ENCODE measurements at places on chromosomes 16 and 17.
A peak's percentile ranks its signal among the peaks of the same experiment; 100 is the strongest.

DNA sequence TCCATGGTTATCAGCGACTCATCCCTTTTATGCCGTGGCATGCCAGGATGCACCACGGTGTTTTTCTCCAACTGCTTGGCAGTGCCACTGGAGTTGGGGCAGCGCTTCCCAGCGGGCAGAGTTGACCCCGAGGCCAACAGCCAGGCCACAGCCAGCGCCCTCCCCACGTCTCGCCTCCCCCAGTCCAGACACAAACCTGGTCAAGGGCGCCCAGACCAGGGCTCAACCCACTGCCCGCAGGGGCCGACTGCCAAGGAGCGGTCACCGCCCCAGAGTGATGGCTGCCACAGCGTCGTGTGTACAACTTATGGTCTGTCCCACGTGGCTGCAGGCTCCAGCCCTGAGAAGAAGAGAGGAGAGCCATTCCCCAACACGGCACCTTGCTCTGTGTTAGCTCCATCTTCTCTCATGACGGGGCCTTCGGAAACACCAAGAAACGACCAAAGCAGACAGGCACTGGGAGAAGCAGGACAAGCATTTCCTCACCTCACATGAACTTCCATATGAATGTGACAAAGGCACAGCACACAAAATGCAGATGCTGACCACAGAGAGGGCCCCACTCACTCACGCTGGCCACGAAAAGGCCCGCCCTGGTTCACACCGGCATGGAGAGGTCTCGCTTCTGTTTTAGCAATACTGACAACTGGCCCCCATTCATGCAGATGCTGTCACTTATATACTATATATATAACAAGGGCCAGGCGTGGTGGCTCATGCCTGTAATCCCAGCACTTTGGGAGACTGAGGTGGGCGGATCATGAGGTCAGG is 27.0 kb downstream of the AXIN1 start:
- no peak for DNase-seq

GRCh38 chr16:651844-652243 is 2.7 kb downstream of the WDR90 start:
- no peak for DNase-seq

DNA sequence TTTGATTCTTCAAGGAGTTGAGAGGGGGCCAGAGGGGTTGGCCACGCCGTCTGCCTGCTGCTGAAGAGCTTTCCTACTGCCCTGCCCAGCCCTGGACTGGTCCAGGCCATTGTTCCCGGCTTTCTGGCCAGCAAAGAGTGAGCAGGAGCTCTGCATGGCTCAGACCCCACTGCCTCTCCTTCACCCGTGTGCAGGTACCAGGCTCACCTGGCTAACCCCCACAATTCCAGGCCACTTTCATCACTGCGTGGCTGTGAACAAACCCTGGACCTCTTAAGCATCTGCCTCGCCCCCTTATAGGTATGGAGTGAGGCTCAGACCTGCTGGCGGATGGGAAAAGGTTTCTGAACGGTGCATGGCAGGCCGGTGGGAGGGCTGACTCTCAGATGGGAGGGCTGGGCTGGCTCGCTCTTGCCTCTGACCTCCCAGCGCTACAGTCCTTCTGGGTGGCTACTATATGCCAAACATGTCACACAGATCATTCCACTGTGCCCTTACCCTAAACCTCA is 8.9 kb downstream of the ZNF319 start:
- no peak for DNase-seq

DNA sequence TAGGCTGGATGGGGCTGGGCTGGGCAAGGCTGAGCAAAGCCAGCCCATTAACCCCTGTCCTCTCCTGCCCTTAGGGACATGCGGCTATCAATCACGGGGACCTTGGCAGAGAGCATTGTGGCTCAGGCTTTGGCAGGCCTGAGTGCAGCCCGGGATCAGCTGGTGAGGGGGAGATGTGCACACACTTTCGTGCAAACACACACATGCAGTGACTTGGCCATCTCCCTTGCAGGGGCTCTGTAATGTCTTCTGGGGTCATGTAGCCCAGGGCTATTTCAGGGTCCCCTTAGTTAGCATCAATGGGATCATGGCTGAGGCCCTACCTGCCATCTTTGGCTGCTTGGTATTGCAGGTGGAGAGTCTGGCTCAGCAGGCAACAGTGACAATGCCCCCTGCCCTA is 6.9 kb downstream of the CARMIL2 start:
- DNase-seq: no peak

DNA sequence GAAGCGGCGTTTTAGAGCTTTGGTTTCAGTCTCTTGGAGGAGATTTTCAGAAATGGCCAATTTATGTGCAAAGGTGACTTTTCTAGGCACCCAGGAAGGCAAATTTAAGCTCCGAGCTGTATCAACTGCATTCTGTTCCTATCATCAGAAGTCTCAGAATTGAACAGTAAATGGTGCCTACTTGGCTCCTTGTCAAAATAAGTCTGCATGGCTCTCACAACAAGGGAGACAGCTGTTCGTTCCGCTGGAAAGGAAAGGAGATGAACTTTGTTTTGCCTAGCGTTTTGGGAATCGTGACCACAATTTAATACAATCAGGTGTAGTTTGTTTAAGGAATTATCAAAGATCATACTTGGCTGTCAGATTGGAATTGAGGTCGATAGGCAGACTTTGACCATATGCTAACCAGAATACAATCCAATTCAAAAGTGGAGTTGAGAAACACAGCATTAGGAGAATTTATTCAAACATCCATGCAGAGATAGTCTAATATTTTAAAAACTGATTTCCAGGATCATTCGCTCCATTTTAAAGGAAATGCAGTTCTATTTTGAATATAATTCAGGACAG is 139.4 kb downstream of the CPPED1 start:
- DNase-seq: no peak

- no peak for DNase-seq
Observed at GRCh38 chr16:22402191-22402590, 27.8 kb upstream of the CDR2 start.

DNA sequence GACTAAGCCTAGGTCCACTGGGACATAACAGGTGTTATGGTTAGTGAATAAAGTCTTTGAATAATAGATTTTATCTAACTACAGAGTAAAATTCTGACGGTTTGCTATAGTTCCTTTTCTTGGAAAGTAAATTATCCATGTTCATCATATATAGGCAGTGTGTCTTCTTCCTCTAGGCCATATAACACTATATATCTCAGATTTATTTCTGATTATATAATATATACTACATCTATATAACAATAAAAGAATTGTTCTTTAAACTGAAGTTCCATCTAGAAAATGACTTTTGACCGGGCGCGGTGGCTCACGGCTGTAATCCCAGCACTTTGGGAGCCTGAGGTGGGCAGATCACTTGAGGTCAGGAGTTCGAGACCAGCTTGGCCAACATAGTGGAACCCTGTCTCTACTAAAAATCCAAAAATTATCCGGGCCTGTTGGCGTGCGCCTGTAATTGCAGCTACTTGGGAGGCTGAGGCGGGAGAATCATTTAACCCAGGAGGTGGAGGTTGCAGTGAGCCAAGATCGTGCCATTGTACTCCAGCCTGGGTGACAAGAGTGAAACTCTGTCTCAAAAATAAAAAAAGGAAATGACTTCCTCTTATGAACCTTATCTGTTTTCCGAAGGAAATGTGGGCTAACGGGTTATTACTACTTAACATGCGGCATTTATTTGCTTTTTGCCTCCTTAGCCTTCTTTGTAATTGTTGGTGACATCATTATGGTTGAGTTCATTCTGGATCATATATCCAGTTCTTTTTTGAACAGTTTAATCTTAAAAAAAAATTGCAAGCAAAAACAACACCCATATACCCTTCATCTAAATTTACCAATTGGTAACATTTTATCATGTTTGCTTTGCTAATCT is 29.2 kb downstream of the NOL11 start:
- no peak for DNase-seq

GRCh38 chr17:79909121-79909520 is 69.9 kb upstream of the CBX4 start:
- no peak for DNase-seq

- no peak for DNase-seq
Observed at GRCh38 chr17:34527908-34528470, 51.4 kb upstream of the TMEM132E start.

- no peak for DNase-seq
Observed at GRCh38 chr17:2309338-2310154, 5.8 kb downstream of the SRR start.

- peak; percentile 27 for DNase-seq
Observed at GRCh38 chr16:9489835-9490467, 398.5 kb downstream of the HAPSTR1 start.

DNA sequence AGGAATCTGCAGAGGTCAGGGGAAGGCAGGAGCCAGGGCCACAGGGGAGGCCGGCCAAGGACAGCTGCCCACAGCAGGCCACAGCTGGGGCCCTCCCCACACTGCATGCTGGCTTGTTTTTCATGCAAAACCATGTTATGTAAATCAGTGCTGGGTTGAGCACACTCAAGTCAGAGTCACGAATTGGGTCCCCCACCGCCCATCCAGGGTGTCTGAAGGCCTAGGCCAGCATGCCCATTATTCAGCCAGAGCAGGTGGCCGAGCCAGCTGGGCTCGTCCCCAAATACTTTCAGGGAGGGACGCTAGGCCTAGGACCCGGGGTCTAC is 51.2 kb upstream of the TOB1 start:
- no peak for DNase-seq

GRCh38 chr17:37261286-37261685 is 114.5 kb upstream of the C17orf78 start:
- DNase-seq: no peak

DNA sequence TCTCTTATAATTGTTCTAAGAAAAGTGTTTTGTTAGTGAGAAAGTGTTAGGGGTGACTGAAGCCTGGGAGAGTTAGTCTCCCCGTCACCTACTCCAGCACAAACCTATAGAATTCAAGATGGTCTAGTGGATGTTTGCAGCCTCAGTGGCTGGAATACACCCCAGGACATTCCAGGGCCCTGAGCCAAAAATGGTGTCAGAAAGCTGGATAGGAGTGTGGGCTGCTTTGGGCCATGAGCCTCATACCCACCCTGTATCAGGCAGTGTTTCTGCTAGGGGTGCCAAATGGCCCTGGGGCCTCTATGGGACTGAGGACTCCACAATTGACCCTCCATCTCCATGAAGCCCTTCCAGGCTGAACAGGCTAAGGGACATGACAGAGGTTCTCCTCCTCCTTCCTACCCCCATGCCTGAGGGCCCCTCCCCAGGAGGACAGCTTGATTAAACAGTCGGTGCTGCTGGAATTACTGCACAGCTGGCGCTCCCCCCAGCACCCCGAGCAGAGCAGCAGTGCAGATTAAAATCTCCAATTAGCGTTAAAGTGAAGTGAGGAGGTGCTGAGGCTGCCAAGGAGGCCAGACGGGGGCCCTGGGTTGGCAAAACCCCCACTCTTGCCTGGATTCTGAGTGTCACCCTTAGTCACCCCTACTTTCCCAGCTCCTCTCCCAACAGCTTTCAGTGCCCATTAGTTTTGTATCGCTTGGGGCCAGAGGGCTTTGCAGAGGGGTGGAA is 59.1 kb downstream of the NEUROD2 start:
- DNase-seq: no peak

DNA sequence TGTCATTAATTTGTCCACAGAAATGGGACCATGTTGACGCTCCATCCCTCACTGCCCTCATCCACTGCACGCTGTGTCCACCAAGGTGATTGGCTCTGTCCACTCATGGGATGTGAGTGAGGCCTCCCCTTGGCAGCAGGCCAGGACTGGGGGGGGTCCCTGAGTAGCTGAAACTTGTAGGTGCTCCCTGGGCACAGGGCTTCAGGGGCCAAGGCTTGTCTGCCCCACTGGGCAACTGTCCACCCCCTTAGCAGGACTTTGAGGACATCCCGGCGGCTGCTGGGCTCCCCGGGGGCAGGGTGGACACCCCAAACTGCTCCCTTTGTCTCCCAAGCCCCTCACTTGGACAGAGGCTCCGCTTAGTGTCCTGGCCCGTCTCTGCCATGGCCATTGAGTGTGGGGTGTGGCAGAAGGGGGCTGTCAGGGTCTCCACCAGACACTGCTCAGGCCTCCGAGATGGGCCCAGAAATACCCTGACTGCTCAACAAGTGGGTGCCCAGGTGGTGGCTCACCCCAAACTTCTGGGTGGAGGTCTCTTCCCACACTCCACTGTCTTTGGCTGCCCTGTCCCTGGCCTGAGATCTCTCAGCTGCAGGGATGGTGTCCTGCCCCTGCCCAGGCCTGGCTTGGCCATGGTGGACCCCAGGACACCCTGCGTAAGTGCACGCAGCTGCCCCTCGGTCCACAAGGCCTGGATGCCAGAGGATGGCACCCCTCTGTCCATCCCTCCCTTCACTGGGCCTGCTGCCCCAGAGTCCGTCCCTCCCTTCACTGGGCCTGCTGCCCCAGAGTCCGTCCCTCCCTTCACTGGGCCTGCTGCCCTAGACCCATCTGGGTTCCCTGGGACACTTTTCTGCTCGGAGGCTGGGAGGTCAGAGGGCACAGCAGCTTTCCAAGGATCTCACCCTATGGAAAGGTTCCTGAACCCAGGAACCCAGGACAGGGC is 2.9 kb upstream of the RAB40C start:
- DNase-seq: no peak

DNA sequence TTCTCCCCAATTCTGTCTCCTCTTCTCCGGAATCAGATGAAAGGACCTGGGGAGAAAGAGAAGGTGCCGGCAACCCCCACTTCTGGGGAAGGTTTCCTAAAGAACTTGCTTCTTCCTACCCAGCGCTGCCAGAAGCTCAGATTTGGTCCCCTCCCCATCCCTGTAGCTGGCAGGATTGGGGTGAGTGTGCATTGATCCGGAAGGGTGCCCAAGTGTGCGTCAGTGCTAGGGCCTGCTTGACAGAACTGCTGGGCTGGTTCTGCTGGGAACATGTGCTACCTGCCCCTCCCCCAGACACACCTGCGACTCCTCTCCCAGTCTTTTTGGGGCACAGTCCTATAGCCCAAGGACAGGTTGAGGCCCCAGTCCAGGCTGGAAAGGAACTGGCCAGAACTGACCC is 3.3 kb downstream of the ARL4D start:
- DNase-seq: no peak

DNA sequence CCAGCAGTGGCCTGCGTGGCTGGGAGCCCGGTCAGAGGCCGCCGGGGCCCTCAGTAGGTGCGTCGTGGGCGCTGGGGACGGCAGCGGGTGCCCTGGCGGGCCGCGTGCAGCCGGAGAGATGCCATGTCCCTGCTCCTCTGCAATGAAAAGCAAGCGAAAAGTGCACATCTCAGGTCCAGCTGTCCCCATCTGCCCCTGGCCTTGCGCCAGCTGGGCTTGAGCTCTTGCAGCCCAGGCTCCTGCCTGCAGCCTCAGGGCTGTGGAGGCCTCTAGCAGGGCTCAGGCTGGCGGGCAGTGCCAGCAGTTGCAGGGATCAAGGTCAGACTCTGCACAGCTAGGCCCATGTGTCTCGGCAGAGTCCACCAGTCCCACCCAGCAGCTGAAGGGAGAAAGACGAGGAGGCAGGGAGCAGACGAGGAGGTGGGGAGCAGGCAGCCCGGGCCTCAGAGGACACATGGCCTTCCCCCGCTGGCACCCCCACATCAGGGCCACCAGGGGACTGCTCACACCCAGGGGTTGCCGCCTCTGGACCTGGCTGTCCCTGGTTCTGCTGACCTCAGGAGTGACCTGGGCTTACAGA is 11.2 kb downstream of the SLC16A3 start:
- DNase-seq: no peak

All from occipital lobe (tissue), 3 donors.